ENCODE measurements at places on chromosomes 13 and 19.
A peak's percentile ranks its signal among the peaks of the same experiment; 100 is the strongest.

GRCh38 chr19:40320558-40320935 lies 27.6 kb downstream of the C19orf47 start:
- no peak for DNase-seq

GRCh38 chr13:64083396-64083795 lies 2667.7 kb upstream of the PCDH20 start:
- DNase-seq: no peak

- DNase-seq: no peak
These were observed 1128.9 kb downstream of the EFNB2 start for GRCh38 chr13:105406551-105406950.

DNA sequence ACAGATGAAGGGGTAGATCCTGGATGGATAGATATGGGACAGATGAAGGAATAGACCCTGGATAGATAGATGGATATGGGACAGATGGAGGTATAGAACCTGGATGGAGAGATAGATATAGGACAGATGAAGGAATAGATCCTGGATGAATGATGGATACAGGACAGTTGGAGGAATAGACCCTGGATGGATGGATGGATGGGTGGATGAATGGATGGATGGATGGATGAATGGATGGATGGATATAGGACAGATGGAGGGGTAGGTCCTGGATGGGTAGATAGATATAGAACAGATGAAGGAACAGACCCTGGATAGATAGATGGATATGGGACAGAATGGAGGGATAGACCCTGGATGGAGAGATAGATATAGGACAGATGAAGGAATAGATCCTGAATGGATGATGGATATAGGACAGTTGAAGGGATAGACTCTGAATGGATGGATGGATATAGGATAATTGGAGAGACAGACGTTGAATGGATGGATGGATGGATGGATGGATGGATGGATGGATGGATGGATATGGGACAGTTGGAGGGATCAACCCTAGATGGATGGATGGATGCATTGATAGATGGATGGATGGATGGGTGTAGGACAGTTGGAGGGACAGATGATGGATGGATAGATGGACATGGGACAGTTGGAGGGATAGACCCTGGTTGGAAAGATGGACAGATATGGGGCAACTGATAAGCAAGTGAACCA lies 23.3 kb upstream of the EMP3 start:
- no peak for DNase-seq

- DNase-seq: peak; percentile 29
These were observed 89.7 kb downstream of the RAB20 start for GRCh38 chr13:110471833-110472162.

DNA sequence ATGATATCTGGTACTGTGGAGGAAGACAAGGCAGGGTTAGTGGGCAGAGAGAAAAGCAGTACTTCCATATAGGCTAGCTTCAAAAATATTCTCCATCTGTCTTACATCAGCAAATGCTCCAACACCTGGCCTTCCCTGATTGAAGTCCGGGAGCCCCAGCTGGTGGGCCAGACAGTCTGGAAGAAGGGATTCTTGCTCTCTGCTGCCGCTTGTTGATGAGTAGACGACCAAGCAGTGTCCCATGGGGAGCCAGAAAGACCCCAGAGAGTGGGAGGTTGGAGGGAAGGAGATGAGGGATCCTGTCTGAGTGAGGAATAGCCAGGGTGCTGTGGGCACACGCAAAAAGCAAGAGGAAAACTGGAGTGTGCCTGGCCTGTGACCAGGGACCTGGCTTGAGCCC lies 95.1 kb downstream of the ATP8A2 start:
- DNase-seq: no peak

GRCh38 chr13:51453959-51454703 lies 1.3 kb upstream of the INTS6 start:
- peak; percentile 55 for DNase-seq

DNA sequence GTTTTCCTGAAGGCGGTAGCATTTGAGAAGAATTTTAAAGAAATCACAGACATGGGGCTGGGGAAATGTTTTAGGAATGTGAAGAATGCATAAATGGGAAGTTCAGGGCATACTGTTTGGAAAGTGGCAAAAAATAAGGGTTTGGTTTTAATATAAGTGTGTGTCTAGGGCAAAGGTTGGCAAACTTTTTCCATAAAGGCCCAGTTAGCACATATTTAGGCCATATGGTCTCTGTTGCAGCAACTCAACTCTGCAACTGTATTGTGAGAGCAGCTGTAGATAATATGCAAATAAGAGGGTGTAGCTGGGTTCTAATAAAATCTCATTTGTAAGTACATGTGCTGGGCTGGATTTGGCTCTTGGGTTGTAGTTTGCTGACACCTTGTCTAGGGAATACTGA lies 521.9 kb downstream of the DIAPH3 start:
- DNase-seq: no peak

DNA sequence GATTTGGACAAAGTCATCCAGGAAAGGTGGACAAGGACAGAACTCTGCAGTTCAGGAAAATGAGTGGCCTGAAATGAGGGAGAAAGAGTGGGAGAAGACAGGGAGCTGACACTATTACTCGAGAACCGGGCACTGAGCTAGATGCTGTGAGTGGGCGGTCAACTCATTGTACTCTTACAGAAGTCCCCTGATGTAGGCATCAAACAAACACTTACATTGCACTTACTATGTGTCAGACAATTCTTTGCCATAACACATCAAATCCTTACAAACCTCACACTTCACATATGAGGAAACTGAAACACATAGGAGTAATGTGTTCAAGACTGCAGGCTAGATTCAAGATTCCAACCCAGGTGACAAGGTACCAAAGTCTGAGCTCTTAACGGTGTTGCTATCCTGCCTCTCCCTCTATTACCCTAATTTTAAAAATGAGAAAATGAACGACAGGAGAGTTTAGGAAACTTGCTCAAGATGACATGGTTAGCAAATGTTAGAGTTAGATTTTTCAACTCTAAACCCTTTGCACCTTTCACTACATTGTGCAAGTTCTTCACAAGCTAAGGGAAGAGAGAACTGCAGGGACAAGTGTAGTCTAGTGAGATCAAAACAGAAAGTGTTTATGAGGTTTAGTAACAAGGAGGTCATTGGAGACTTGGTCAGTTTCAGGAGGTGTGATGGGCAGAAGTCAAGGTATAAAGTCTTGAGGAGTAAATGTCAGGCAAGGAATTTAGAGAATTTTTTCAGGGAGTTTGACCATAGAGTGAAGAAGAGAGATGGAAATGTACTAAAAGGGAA lies 4.9 kb upstream of the MEDAG start:
- DNase-seq: no peak

DNA sequence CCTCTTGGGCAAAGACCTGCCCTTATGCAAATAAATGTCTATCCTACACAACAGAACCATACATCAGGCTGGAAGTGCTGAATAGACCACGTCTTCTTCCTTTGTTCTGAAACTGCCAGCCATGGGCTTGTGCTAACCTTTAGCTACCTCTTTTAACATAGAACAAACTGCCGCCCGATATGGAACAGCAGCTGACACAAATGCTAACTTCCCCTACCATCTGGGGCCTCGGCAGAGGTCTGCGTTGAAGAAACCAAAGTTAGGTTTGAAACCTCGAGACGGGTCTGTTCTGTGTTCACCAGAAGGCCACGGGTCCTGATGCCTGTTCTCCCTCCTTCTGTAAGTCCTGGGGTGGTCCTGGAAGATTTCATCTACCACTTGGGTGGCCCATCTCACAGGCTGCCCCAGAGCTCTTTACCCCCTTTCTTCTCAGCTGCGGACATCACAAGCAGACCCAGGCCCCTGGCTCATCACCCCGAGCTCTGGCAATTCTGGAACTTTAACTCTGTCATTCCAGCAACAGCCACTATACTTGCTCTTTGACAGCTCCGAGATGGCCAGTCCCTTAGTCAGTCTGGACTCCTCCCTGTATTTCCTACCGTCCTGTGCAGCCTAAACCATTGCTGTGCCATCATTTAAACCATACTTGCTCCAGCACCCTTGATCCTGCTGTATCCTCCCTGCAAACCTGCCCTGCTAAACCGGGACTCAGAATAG lies 146.7 kb downstream of the USP12 start:
- no peak for DNase-seq

- no peak for DNase-seq
These were observed 3.1 kb downstream of the ABHD17A start for GRCh38 chr19:1882089-1882785.

- no peak for DNase-seq
These were observed 2.5 kb downstream of the MEF2B start for GRCh38 chr19:19167612-19168011.

- DNase-seq: no peak
These were observed 15.5 kb downstream of the ZNF610 start for GRCh38 chr19:52351512-52351911.

DNA sequence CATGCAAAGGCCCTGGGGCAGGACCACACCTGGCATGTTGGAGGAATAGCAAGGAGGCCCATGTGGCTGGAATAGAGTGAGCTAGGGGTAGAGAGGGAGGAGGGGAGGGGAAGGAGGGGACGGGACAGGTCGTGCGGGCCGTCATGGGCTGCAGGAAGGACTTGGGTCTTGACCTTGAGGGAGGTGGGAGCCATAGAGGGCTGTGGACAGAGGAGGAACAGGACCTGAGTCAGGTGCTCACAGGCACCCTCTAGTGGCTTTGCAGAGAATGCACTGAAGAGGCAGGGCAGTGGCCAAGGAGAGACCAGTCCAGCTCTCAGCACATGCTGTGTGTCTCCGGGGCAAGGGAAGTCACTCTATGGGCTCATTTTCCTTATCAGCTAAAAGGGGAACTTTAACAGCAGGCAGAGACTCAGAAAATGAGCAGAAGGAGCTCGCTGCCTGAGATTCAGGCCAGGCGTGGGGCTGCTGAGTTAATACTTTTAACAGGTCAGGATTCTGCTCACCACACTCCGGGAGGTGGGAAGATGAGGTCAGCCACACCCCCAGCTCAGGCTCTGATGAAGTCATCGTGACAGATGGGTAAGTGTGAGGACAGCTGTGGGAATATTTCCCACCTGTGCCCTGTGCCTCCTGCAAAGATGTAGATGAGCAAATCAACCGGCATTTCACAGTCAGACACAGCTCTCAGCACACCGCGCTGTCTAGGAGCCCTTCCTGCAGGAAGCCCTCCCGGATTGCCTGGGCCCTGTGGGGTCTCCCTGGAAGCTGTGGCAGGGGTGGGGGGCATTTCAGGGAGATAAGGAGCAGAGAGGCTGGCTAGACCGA lies 6.0 kb upstream of the TNFAIP8L1 start:
- peak; percentile 73 for DNase-seq

DNA sequence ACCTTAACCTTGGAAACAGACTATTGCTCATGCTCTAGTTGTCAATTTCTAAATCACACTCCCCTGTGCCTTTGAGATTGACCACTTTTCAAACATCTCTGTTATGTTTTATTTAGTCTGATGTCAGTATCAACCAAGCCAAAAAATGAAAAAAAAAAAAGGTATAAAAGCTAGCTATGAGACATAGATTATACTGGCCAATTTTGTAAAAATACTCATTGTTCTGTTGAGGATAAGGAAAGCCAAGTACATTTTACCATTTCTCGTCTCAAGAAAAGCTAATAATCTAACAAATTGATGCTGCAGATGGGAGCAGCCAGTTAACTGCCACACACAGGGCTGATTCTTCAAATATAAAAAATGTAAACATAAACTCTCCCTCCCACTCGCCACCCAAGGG lies 572.6 kb upstream of the KLF12 start:
- DNase-seq: no peak

DNA sequence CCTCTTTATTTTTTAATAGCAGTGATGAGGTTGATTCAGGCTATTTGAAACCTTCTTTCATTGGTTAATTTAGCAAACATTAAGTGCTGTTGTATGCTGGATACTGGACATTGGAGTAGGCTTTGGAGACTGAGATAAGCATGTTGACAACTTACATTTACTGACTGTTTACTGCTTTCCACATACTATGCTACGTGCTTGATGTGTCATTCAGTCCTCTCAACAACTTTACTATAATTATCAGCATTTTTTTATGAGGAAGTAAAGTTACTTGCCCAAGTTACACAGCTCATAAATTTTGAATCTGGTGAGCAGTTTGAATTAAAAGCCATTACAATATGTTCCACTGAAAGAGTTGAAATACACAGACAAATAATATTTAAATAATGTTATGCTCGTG lies 83.8 kb downstream of the GJA3 start:
- no peak for DNase-seq

- no peak for DNase-seq
These were observed 12.8 kb downstream of the MIR17HG start for GRCh38 chr13:91360246-91360751.

DNA sequence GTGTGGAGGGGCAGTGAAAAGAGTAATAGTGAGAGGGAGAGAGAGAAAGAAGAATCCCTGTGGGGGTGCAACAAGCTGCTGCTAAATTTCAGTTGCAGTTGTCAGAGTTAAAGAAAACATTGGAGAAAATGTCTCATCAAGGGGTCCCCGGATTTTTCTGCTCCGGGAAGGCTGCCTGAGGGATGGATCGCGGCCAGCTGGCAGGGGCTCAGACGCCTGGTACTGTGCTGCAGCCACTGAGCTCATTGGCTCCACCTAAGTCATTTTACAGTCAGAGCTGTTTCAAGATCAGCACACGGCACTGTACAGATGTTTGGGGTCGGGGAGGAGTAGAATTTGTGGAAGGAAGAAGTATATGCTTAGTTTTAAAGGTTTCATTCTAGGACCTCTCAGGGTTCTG lies 106.2 kb downstream of the SHISA2 start:
- peak; percentile 13 for DNase-seq

- no peak for DNase-seq
These were observed 45.7 kb upstream of the FLT1 start for GRCh38 chr13:28540612-28541011.

- DNase-seq: no peak
These were observed 1.8 kb upstream of the OXGR1 start for GRCh38 chr13:96996107-96996506.

GRCh38 chr13:31674051-31674450 lies 65.3 kb upstream of the RXFP2 start:
- DNase-seq: no peak

DNA sequence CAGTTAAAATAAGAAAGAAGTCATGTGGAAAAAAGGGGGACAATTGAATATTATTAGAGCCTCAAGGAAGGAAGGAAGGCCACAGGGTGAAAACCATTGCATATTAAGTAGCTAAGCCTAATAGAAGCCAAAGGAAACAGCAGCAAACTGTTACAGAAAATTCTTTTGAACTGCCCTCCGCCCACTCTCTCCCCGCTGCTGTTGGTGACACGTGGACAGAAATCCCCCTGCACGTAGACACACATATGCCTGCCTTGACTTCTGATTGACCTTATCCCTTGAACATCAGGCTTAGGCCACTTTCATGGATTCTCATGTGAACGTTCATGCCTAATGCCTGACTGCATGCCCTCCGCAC lies 229.1 kb downstream of the KCNRG start:
- no peak for DNase-seq

DNA sequence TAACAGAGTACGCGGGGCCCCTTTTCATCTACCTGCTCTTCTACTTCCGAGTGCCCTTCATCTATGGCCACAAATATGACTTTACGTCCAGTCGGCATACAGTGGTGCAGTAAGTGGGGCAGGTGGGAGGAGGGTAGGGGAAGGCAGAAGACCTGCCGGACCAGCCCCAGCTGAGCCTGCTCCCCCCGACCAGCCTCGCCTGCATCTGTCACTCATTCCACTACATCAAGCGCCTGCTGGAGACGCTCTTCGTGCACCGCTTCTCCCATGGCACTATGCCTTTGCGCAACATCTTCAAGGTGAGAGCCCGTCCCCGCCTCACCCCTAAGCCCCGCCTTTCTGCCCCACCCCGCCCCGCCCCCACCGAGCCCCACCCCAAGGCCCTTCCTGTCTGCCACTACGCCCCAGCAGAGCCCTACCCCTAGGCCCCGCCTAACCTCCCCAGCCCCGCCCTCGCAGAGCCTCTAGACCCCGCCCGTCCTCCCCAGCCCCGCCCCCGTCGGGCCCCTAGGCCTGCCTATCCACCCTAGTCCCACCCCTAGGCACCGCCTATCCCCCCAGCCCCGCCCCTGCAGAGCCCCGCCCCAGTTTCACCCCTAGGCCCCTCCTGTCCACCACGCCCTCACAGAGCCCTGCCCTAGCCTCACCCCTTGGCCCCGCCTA lies 7.7 kb downstream of the NDUFB7 start:
- no peak for DNase-seq

All from body of pancreas (tissue), 4 donors.